ENCODE measurements at places on chromosomes 7 and 10. TPM values are rescaled to one million over a fixed set of nuclear protein-coding genes. Genes with fewer than 3 reads are reported as not detected.

The OR2A1 gene
- total RNA-seq, result not detected

The FGL2 gene
- not detected for total RNA-seq

The ANKRD61 gene
- total RNA-seq, result 0.18 TPM

The SEMA3C gene
- 232 TPM for total RNA-seq

The PDE1C gene
- not detected for total RNA-seq

The TMEM139 gene
- total RNA-seq, result 2.0 TPM

The TMEM236 gene
- total RNA-seq, result 0.05 TPM

The CXCL12 gene
- 0.82 TPM for total RNA-seq

The VPS50 gene
- total RNA-seq, result 14.6 TPM

DNA sequence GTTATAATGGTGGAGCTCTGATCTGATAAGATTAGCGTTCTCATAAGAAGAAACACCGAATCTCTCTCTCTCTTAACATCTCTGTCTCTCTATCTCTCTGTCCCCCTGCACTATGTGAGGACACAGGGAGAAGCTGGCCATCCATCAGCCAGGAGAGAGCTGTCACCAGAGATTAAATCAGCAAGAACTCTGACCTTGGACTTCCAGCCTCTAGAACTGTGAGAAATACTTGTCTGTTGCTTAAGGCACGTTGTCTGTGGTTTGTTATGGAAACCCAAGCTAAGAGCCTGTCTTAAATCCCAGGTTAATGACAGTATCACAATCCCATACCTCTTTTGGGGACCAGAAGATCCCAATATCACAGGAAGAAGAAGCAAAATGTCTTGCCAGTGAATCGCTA, 132.0 kb upstream of the AKR1E2 start:
- no peak for DNase-seq

DNA sequence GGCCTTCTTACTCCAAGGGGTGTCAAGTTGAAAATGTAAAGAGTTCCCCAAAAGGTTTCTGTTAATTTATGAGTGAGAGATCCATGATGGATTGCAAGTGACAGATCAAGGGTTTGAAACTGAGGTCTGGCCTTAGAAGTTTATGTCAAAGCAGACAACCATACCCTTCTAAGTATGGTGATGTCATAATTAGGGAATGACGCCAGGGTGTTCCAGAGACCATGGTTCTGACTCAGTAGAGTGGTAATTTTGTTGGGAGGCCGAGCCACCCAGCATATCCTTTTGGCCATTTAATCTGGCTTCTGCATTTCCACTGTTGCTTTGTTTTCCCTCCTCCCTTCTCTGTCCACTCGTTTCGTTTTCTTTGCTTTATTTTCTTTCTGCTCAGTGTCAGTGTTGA, 2.7 kb downstream of the TRUB1 start:
- no peak for DNase-seq

DNA sequence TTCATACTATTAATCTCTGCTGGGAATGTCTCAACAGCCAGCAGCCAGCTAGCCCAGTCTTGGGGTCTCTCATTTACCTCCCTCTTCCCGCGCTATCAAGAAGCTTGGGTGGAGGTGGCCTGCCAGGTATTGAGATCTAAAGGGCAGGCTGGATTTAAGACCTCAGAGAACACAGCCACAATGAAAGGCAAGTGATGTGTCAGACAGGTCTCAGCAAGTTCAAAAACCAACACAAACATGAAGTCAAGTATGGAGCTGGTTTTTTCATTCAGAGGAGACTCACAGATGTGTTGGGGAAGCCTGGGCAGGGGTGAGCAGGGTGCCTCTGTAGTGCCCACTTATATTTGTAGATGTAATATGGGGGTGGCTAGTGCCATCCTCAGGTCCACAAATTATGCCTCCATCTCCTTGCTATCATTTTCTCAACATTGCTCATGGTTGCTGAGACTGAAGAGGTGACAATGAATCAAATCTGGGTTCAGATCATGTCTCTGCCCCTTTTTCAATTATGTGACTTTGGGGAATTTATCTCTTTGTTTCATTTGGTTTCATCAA, 27.7 kb upstream of the CROT start:
- no peak for DNase-seq

DNA sequence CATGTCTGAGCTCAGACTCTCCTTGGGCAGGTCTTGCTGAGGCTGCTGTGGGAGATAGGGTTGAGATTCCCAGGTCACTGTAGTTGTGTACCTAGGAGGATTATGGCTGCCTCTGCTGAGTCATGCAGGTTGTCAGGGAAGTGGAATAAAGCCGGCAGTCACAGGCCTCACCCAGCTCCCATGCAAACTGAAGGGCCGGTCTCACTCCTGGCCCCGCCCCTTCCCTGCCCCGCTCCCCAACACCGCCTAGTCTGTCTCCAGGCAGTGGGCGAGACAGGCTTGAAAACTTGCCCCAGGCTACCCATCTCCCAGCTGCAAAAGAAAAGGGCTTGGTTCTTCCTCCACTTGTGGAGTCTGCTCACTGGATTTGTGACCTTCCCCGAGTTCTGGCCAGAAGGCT, 41.6 kb upstream of the SDHAF3 start:
- DNase-seq, result no peak

DNA sequence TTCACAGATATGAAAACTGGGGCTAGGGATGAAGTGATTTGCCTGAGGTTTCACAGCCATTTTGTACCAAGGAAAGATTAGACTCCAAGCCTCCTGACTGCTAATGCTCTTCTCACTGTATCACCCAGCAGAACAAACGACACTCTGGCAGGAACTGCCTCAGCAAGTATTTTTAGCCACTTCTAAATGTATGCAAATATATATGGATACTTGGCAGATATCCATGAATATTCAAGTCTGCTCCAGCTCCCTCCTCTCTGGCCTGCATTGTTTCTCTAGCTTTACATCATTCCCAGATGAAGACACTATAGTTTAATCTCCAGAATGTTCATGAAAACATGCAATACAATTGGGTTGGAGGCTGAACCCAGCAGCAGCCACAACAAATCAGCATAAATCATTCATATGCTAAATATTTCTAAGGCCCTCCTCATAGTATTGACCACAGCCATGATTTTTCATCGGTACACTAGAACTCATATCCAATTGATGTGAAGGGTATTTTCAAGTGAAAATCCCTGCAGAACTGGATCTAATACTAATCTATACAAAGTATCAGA, 65.5 kb downstream of the HPSE2 start:
- DNase-seq, result no peak

- no peak for DNase-seq
Observed at GRCh38 chr10:119029613-119030420, at the start of gene NANOS1. Gene NANOS1 (plus strand): TSS chr10:119029714. CDS start chr10:119029802, 88 bp downstream.

GRCh38 chr7:23473844-23474093, 3.5 kb upstream of the IGF2BP3 start:
- DNase-seq, result no peak

DNA sequence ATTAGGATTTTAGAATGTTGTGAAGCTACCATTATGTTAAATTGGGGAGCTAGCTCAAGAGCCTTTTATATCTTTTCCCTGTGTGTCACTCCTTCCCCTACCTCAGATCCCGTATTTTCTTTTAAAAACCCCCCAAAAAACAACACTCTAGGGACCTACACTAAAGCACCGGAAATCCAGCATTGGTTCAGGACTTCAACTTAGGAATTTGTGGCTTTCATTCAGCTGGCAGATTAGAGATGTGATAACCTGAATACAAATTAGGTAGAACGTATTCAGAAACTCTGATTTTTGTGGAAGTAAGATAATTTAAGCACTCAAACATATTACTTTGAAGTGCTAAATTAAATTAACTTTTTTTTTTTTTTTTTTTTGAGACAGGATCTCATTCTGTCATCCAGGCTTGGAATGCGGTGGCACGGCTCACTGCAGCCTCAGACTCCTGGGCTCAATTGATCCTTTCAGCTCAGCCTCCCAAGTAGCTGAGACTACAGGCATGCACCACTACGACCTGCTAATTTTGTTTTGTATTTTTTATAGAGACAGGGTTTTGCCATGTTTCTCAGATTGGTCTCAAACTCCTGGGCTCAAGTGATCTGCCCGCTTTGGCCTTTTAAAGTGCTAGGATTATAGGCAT, 6.8 kb downstream of the TBC1D12 start:
- DNase-seq, result no peak

DNA sequence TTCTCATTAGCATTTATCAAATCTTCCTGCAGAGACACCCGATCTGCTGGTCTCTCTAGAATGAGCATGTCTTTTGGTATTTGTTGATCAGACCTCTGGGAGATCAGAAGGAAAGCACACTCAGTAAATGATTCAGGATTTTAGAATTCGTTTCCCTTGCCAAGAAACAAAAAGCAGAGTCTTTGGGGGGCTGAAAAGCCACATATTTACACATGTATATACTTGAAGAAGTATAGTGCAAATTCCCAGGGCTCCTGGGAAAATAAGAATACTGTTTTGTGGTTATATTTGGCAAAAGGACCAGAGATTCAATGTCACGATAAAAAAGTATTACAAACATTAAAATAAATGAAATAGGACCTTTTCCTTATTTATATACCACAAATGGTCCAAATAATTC, 100.2 kb downstream of the AGMO start:
- DNase-seq, result no peak

- DNase-seq, result no peak
Observed at GRCh38 chr7:24050991-24051560, 232.9 kb upstream of the NPY start.

DNA sequence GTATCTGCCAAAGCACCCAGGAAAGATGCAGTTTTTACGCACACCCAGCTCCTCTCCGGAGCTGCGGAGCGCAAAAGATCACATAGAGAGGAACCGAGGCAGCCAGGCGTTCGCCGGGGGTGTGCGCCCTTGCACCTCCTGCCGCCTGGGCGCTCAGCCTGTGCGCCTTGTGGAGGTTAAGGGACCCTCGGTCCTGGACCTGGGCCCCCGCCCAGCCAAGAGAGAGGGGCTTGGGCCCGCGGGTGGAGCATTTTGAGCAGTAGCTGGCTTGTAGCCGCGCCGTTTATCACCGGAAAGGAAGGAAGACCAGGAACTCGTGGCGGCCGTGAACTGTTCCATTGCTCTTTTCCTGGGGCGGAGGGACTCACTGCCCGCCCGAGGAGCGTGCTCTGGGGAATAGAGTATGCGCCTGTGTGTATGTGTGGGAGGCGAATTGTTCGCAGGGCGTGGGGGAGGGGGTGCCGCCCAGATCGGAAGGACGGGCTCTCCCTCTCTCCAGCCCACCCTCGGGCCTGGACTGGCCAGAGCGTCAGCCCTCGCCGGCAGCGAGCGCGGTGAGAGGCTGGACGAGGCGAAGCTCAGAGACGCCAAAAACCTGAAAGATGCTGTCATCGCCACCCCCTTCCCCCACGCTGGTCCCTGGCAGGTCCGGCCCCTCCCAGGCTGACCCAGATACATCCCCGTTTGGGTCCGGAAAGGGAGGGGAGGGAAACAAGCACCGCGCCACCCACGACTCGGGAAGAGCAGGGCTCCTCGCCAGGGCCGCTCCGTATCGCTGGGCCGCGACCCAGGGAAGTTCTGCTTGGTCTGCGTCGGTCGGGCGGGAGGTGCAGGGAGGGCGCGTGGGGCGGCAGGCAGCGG, 1.2 kb upstream of the WNT2 start:
- no peak for DNase-seq

DNA sequence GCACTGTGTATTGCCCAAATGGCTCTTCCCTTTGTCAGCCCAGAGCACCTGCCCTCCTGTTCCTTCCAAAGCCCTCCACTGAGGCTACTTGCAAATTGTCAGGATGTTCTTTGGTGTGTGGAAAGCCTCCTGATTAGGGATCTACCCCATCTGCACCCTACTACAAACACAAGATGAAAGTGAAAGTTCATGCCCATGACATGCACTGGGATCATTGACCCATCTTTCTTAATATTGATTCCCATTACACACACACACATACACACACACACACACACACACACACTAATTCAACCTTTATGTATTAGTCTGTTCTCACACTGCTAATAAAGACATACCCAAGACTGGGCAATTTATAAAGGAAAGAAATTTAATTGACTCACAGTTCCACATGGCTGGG, 213.7 kb upstream of the IGFBP3 start:
- DNase-seq, result no peak

GRCh38 chr10:69872323-69872722, 70.6 kb downstream of the COL13A1 start:
- no peak for DNase-seq

DNA sequence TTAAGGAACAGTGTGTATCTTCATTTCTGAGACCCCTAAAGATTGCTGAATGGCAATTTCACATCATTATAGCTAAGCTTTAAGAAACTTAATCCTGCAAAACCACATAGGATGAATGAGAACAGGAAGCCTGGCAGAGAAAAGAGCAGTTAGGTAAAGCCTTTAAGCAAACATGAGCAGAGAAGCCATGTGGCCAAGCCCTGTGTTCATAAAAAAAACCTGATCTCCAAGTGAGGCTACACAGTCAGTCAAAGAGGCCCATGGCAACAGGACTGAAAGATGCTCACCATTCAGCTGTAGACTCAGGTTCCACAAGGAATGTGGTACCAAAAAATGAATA, 9.3 kb downstream of the LIPA start:
- DNase-seq, result no peak

- no peak for DNase-seq
Observed at GRCh38 chr10:21068026-21068656, 171.0 kb upstream of the NEBL start.

DNA sequence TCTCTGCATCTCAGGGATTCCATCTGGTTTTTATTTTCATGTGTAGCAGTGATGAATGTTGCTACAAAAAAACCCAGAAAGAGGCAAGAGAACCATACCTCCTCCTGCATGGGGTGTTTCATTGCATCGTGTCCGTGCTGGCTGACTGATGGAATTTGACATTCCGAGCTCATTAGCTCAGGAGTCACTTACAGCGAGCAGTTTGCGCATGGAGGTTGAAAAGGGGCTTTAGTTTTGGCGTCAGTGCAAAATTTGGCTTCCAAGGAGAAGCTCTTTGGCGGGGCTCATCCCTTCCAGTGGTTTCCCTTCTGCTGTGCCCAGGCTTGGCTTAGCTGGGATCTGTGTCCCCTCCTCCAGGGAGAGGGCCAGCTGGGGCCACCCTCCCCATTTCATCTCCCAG, 25.8 kb downstream of the EMX2 start:
- no peak for DNase-seq

- no peak for DNase-seq
Observed at GRCh38 chr7:12839508-12840153, 152.2 kb downstream of the ARL4A start.

GRCh38 chr10:22893781-22894180, 34.1 kb upstream of the ARMC3 start:
- no peak for DNase-seq

DNA sequence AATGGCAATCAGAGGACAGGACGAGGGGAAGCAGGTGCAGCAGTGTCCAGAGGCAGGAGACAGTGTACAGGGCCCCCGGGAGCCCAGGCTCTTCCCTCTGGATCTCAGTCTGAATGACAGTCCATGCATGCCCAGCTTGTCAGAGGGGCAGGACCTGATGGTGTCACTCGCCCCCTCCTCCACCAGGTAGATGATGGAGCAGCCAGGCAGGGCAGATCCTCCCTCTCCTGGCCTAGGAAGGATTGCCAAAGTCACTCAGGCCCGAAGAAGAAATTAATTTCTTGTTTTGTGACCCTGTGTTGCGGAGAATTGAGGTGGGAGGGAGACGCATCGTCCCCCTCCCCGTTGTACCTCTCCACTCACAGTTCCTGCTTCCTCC, 4.0 kb downstream of the VSTM4 start:
- DNase-seq, result no peak

Measured in Panc1 (cell line).